ENCODE measurements at places on chromosomes 1 and 21.
A peak's percentile ranks its signal among the peaks of the same experiment; 100 is the strongest.

- DNase-seq: no peak
Observed at GRCh38 chr1:212918824-212919223, 31.5 kb upstream of the VASH2 start.

- no peak for DNase-seq
Observed at GRCh38 chr1:213273546-213273945, 222.5 kb downstream of the RPS6KC1 start.

DNA sequence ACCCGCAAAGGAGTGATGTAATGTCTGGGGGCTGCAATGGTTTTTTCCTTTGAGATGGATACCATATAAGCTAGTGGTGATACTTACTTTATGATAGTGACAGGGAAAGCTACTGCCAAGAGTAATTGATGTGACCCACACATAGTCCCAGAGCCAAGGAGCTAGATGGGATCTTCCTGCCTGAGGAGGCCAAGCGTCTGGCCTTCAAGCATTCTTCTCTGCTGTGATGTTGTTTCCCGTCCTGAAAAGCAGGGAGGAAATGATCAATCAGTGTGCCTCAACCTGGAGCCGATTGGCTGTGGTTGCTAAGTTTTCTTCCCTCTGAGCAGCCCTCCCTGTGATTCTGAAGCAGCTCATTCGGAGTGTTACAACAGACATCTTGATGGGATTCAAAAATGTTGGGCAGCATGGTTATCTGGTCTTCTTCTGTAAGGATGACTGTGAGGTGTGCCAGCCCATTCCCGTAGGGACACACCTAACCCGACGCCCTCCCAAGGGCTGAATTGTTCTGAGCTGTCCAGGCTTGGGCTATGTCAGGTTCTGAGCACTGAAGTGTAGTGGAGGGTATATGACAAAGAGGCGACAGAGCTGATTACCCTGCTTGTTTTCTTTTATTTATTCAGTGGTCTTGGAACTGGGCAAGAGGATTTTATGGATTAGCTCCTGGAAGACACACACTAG is 56.7 kb downstream of the UCK2 start:
- DNase-seq: no peak

GRCh38 chr1:202586018-202586821 is 124.0 kb downstream of the SYT2 start:
- DNase-seq: no peak

DNA sequence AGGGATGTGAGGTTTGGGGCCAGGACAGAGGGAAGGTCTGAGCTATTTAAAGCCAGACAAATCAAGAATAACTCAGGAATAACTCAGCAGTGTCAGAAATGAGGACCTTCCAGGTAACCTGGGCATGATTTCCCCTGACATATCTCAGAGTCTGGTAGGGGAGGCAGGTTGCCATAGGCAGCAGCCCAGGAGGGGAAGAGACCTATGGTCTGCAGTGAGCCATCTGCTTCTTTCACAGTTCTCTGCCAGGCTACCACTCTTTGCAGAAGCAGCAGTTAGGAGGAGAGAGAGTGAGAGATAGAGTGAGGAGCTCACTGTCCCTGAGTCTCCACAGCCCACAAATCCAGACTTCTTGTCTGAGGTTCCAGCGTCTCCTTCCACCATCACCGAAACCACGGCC is 6.3 kb upstream of the VSIG8 start:
- no peak for DNase-seq

DNA sequence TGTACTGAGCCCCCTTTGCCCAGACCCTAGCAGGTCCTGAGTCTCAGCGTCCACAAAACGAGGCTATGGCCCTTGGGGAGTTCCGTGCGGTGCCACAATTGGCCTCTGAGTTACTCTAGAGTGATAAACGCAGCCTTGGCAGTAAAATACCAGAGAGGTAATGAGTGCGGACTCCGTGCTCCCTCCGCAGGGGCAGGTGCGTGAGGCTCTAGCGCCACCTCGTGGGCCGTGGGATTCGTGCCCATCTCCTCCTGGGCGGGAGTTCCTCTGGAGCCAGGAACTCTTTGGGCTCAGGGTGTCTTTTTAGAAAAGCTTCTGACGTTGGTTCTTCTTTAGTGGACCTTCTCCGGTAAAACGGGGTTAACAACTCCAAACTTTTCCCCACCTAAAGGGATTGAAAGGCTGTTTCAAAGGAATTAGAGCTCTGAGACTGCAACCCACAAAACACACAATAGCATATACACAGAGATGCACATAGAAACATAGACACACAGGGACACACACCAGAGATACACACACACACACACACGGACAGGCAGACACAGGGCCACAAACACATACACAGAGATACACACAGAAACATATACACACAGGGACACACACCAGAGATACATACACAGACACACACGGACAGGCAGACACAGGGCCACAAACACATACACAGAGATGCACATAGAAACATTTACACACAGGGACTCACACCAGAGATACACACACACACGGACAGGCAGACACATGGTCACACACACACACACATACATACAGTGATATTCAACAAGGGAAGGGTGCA is 99.4 kb downstream of the KCNJ15 start:
- peak; percentile 84 for DNase-seq

DNA sequence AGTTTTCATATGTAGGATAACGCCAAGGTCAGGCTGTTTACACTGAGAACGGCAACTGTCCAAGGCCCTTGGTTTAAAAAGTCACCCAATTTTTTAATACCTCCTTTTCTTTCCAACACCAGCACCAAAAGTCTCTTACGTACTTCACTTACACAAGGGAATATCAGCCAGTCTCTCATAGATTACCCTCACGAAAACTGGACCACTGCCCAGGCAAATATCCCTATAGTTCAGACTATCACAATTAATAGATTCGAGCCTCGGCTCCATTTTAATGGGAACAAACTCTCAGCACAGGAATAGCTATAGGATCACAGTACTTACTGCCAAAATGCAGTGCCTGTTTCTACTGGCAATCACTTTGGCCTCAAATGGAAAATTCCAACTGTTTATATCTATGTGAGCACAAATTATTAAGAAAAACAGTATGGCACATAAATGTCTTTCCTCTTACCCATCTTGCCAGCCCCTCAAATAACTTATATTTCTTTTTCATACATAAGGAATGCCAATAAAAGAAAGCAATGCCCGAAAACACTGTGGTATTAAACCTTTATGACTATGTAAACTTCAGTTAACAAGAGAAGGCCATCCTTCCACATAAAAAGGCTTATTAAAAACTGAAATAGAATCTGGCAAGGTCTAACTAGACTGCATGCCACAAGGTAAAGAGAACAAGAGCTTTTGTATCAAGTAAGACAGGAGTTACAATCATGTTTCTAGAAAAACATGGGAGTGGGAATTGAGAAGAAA is 97.8 kb downstream of the SLC45A1 start:
- DNase-seq: no peak

- DNase-seq: no peak
Observed at GRCh38 chr1:10046356-10047085, 13.8 kb downstream of the UBE4B start.

DNA sequence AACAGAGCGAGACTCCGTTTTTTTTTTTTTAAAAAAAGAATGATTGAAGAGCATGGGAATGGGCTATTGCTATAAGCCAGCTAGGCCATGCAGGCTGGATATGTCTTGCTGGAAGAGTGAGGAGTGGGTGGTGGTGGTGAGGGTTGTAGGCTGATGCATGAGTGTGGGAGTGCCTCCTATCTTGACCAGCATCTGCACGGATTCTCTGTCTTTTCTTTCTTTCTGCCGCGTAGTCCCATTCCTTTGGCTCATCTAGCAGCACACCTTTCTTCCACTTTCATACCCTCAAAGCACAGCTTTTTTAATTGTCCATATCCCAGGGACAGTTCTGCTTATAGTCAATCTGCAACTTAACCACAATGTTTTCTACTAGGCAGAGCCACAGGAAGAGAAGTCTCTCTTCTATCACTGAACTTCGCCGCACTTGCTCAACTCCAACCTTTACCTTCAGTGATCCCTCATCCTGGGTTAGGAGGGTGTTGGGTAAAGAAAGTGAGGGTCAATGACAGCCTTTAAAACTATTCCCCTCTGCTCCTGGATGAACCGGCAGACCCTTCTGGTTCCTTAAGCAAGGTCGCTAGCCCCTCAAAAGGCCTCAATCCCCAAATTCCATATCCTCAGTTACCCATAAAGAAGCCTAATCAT is 15.2 kb downstream of the ADCY10 start:
- DNase-seq: no peak

DNA sequence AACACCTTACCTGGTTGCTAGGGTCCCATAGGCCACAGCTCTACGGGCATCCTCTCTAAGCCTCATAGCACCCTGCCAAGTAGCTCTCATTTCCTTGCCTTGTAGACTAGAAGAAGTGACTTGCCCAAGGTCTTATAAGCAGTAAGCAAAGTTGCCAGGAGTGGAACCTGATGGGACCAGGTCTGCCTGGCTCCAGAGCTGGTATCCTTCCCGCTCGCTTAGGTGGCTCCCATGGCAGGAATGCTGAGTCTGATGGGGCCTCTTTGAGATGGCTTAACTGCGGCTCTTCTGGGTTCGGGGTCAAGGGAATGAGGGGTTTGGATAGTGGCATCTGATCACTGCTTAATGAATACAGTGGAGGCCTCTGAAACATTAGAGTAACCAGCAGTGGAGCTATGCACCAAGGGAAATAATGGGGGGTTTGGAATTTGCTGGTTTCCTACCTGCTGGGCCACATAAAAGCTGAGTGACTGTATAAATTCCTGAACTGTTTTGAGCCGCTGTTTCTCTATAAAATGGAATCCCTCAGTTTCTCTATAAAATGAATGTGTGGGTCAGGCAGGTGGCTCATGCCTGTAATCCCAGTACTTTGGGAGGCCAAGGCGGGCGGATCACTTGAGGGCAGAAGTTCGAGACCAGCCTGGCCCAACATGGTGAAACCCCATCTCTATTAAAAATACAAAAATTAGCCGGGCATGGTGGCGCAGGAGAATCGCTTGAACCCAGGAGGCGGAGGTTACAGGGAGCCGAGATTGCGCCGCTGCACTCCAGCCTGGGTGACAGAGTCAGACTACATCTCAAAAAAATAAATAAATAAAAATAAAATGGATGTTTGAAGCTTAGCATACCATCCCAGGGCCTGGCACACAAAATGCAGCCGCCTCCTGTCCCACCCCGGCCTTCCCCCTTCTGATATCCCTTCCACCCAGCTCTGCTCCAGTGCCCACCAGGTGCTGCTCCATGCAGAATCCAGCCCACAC is 12.4 kb downstream of the FAM151A start:
- no peak for DNase-seq

GRCh38 chr1:96388421-96389310 is 332.9 kb upstream of the PTBP2 start:
- no peak for DNase-seq

GRCh38 chr1:20439282-20439681 is 46.7 kb downstream of the CAMK2N1 start:
- DNase-seq: no peak

GRCh38 chr1:8844501-8845006 is 27.1 kb upstream of the RERE start:
- no peak for DNase-seq

DNA sequence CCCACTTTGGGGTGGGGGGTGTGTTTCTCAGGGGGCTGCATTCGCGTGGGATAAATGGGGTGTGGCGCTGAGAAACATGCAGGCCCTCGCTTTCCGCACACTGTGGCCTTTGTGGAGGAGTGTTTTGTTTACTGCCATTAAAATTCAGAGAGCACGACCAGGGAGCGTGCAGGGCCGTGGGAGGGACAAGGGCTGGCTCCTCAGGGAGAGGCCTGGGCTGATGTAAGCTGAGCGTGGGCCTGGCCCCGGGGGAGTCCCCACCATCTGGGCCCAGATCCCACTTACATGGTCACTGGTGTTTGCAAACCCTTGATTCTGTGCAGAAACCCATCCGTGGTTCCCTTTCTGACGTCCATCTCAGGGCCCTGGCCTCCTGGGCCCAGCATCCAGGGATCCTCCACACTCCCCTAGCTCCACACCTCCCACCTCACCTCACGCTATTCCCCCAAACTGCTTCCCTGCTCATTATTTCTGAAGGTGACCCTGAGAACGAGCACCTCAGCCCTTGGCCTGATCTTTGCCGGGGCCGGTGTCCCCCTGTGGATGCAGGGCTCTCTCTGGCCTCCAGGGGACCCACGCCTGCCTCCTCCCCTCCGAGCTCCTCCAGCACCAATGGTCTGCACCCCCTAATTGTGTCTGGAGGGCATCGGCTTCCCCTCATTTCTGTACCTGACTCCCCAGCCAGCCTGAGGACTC is 92.5 kb upstream of the SIM2 start:
- DNase-seq: no peak

GRCh38 chr1:179128520-179128919 is 46.6 kb downstream of the TOR3A start:
- DNase-seq: no peak

DNA sequence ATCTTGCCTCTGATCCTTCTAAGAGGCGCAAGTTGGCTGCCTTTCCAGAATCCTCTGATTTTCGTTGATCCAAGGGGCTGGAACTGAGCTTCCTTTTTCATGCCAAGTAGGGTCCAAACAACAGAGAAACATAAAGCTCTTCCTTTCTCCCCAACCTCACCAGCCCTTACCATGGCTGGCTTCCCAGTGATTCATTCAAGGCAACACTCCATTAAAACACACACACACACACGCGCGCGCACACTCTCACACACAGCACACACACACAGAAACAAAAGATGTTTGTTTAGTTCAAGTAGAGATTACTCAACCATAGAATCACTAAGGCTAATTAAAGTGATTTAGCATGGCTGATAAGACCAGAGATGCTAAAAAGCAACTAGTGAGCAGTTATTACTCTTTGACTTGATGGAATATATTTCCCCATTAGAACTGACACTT is 13.0 kb upstream of the GUCA2A start:
- no peak for DNase-seq

- DNase-seq: no peak
Observed at GRCh38 chr1:159922511-159923202, 2.6 kb downstream of the TAGLN2 start.

GRCh38 chr1:34108711-34109110 is 56.3 kb downstream of the CSMD2 start:
- DNase-seq: no peak

DNA sequence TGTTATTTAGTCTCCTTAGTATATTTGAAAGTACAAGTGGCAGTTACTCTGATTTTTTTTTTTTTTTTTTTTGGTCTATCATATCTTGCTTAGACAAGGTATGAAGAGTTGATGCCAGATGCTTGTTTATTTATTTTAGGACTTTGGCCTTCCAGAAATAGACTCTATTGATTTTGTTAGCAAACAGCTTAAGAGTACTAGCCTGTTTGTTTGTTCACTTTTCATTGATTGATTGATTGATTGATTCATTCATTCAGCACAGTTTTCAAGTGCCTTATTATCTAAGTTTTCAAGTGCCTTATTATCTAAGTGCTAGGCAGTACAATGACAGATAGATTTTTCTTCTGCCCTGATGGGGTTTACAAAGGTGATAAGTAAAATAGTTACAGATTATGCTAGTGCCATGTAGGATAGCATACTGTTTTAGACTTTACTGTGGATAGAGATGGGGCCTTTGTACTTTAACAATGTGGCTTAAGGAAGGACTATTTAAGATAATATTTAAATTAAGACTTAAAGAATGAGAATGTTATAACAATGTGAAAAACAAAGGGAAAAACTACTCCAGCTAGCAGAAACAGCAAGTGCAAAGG is 50.5 kb downstream of the MTF2 start:
- DNase-seq: no peak

GRCh38 chr21:37452227-37452626 is 85.7 kb downstream of the DYRK1A start:
- no peak for DNase-seq

Data from CD4-positive, alpha-beta T cell treated with Interleukin-17A for 4 hours (primary cell).